ENCODE measurements at places on chromosomes 13 and 19.

DNA sequence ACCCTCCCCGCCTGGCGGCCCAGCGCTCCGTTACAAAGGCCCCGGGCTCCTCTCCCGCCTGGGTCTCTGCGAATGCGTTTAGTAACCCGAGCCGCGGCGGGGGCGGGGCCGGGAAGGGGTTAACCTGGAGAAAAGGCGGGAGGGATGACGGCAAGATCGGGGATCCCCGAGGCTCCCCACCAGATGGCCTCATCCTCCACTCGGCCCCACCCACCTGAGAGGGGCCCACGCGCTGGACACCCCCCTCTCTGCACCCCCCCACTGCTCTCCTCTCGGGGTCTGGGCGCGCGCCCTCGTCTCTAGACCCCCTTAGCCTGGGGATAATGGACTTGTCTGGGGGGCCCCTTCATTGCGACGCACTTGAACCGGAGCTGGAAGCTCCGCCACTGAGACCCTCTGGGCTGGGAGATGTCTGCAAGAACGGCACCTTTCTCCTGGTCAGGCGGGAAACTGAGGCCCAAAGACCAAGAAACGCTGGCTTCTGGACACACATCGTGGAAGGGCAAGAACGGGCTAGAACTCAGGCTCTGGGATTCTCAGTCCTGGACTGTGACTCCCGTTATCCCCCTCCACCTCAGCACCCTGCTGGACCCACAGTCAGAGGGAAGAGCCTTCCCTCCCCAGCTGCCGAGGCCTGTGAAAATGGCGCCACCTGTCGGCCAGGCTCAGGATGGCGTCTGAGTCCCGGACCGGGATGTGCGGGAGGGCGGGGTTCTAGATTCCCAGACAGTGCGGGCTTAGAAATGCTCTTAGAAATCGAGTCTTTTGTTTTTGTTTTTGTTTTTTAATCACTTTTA, 2.9 kb upstream of the LTBP4 start:
- DNase-seq: peak; percentile 76

GRCh38 chr13:32315238-32316027, at the start of the genes BRCA2 and ZAR1L:
BRCA2 (plus strand) TSS chr13:32315508; CDS start chr13:32316461, 953 bp downstream.
ZAR1L (minus strand) TSS chr13:32315363; CDS start chr13:32311925, 3,438 bp downstream.
- peak; percentile 71 for DNase-seq

DNA sequence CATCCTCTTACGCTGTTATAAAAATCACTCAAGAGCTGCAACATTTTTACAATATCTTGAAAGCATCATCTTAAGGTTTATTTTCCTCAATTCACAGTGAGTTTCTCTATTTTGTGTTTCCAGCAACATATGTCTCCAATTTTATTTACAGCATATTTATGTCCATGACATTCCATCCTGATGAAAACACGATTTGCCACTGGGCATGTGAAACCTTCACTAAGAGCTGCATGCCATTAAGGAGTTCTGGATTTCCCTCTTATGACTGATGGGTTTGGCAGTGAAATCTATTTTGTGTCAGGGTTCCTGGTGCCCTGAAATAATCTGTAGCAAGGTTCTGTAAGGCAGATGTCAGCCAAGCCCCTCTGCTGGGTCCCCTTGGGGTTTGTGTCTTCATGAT, 527.6 kb upstream of the KLF12 start:
- DNase-seq: no peak

DNA sequence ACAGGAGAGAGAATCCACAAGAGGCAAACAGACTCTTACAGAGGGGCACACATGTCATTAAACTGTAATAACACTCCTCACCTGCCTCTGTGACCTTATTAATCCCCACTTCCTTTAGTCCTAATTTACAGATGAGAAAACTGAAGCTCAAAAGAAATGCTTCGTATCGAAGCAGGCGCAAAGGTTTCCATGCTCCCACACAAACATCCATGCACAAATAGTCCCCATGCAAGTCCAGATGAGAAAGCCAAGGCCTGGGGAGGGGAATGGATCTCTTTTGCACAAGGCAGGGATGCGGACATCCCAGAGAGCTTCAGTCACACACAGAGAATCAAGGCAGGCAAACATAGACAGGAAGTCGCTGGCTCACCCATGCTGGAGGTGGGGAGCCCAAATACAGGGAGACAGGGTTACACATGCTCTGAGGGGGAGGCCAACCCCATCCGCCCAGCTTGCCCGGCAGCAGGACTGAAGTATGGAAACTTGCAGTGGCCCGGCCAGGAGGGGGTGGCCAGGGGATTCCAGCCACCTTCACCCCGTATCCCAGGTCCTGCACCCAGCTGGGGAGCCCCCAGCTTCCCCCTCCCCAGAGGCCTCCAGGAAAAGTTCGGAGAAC, 468 bp downstream of the S1PR5 start:
- no peak for DNase-seq

DNA sequence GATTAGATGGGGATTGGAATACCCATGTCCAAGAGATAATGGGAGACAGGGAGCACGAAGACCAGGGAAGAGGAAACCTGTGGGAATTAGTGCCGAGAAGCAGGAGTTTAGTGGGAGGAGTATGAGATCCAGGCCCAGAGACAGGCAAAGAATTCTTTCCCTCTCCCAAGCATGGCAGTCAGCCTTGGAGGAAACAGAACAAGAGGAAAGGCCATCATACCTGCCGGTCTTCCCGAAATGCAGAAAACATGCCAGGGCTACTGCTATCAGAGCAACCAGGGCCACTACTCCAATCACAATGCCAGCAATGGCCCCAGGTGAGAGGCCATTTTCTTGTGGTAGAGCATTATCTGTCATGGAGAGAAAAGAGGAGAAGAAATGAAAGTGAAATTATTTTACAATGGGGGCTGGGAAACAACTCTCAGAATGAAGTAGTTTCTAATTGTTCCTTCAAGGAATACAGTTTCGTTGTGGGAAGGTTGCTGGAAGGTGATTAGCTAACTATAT, 16.1 kb downstream of the CEACAM1 start:
- no peak for DNase-seq

- DNase-seq: no peak
Measured at GRCh38 chr19:29514525-29515232, 11.1 kb upstream of the VSTM2B start.

DNA sequence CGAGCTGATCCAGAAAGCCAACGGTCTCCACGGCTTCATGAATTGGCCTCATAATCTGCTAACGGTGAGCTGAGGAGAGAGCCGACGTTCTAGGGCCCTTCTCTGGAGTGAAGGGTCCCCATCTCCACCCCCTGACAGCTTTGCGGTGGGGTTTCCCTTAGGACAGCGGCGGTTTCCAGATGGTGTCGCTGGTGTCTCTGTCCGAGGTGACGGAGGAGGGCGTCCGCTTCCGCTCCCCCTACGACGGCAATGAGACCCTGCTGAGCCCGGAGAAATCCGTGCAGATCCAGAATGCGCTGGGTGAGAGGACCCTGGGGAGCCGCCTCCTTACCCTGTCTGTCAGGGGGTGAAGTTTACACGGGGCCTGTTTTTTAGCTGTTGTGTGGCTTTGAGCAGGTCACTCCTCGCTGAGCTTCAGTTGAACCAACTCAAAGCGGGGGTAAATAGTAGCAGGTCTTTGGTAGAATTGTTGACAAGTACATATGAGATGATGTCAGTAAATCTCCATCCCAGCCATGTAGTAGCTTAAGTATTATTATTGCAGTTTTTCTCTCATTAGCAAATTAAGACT, 801 bp downstream of the QTRT1 start:
- no peak for DNase-seq

DNA sequence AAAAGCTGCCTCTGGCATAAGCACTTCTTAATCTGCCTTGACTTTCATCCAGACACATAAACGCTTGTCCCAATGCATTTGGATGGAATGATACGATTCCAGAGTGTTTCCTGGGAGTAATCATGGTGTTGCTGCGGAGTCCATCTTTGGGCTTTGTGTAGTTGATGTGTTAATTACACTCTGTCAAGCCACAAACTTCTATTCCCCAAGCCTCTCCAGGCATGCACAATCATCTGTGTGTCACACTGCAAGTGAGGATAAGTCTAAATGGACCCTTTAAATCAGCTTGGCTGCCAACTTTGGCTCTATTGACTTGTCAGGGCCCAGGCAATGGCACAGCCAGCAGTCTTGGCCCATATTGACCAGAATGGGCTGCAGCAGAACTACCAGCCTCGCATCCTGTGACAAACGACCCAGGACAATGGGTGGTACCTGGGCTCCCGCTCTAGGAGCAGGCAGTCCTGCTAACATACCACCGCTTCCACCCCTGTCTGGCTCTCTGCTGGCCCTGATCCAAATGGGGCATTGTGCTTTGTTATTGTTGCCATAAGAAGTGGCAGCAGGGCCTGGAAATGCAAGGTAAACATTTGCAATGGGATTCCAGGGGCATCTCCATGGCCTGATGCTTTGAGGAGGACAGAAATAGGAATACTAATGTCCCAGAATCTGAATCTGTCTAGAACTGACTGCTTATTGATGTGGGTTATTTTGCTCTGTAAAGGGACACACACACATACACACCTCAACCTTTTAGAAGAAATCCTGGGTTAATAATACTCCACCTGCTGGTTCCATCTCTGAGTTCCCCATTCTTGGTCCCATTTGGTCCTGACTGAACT, 127.2 kb downstream of the DNAJC15 start:
- no peak for DNase-seq

DNA sequence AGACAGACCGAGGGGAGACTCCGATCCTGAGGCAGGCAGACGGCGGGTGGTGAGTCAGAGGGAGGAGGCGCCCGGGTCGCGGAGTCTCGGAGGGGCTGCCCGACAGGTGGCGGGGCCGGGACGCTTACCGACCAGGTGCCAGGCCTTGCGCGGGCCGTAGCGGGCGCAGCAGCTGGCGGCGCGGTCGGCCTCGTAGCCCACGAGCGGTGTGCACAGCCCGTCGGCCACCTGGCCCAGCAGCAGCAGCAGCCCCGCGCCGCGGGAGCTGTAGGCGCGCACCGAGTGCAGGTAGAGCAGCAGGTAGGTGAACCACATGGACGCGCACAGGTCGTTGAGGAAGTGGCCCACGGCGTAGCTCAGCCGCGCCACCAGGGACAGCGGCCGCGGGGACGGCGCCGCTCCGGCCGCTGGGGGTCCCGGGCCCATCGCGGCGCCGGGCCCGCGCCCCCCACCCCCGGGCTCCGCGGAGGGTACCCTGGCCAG, 367 bp downstream of the MFSD12 start:
- DNase-seq: peak; percentile 54

DNA sequence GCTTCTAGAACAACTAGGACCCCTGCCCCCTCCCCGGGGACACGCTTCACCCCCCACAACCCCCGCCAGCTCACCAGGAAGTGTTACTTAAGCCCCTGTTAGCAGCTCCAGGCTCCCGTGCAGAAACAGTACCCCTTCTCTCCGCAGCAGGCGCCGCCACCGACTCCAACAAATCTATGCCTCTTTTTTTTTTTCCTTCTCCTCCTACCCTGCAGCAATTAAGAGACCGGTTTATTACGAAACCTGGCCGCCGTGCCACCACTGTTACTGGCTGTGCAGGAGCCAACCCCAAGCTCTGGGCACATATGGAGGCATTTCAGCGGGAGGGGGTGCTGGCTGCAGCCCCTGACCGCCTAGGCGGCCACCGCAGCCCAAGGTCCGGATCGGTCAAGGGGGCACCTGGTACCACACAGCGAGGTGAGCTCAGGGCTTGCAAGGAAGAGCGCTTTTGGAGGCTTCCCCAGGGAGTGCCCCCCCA, 2.4 kb downstream of the GADD45B start:
- no peak for DNase-seq

GRCh38 chr19:31285744-31286143, 63.5 kb downstream of the TSHZ3 start:
- DNase-seq: no peak

- no peak for DNase-seq
Measured at GRCh38 chr13:110944121-110944967, 29.5 kb upstream of the ANKRD10 start.

DNA sequence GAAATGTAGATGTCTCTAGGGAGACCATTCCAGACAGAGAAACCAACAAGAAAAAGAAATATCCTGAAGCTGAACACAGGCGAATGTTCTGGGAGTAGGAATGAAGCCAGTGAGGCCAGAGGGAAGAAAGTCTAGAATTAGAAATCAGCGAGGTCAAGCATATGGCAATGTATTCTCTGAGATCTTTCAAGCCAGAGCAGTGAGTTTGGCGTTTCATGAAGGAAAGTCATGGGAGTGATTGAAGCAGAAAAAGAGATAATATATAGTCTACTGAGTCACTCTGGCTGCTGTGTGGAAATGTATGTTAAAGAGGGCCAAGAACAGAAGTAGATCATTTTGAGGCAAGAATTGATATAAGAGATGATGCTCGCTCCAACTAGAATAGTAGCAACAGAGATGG, 576.0 kb downstream of the PCDH17 start:
- DNase-seq: no peak

- no peak for DNase-seq
Measured at GRCh38 chr19:42250183-42250665, 4.7 kb downstream of the ERF start.

DNA sequence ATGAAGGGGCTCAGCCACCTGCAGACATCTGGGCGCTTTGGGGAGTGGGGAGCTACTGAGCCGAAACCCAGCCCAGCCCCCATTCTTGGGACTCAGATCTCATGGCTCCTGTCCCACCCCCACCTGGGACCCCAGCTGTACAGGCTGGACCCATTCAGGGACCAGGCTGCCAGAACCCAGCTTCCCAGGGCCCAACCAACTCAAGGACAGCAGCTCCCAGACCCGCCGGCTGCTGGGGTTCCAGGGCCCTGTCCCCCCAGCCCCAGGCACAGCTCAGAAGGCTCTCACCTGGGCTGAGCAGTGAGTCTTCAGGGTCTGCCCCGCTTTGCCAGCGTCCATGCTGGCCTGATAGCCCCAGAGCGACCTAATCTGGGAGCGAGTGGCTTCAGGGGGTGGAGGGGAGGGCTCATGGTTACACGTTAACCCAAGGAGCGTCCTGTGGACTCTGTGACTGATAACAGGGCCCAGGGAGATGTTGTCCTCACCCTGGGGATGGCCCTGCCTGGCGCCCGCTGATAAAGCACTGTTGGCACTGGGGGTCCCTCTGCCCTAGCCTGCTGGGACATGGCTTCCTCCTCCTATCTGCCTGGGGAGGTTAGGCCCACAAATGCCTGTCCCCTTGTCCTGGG, at the start of gene TMEM86B:
Gene TMEM86B (minus strand): TSS at position 361 of the 629 bp plus-strand sequence. CDS start 22 bp downstream, at position 339.
- no peak for DNase-seq

DNA sequence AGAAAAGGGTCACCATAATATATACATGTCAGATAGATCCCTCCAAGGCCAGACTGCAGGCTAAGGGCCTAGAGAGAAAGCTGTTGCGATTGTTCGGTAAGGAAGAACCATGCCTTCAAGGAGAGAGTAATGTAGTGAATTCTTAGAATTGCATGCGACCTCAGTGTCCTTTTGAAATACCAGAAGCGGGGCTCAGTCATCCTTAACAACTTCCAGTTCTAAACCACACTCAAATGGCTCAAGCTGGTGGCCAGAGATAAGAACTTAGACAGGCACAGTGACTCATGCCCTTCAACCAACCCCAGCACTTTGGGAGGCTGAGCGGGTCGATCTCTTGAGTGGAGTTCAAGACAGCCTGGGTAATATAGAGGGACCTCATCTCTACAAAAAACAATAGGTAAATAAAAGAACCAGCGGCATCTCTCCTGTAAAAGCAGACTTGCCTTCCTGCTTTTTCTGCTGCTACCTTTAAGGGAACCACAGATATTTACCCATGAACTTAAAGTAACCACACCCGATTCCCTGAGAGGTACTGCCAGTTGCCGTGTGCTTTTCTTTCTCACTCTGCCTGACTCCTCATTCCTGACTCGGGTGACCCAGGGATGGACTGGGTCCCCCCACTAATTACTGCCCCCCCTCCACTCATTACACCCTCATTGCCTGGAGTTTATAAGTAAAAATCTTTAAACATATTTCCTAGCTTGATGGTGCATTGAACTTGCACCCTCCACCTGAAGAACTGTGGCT, 15.4 kb upstream of the SIGLEC6 start:
- no peak for DNase-seq
